ENCODE measurements at places on chromosomes 2 and 18.

- DNase-seq, result no peak
Observed at GRCh38 chr2:120403676-120404075, 57.7 kb downstream of the INHBB start.

GRCh38 chr18:79504034-79504433 lies 108.3 kb downstream of the NFATC1 start:
- no peak for DNase-seq

DNA sequence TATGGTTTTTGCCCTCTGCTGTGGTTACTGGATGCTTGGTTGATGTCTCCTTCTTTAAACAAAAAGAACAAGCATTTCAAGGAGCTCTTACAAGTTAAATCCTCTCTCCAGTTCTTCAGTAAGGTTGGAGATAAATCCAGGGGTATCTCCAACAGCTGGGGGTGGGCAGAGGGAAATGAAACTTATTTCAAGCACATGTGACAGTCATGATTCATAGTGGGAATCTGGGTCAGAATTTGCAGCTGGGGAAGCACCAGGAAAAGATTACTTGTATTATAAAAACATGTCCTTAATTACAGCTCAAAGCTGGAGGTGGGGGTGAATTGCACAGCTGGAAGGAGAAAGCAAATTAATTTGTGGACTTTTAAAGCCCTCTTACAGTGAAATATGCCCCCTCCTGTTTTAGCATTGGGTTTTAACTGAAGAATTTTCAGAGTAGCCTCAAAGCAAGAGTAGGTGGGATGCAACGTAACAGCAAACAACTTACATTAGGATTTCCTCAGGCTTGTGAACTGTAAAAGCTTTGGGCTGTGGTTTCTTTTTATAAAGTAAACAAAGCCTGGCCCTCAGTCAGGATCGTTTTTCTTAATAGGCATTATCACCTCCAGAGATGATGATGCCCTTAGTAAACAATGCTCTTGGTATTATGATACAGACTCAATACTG lies 596.4 kb downstream of the NYAP2 start:
- no peak for DNase-seq

- DNase-seq, result no peak
Observed at GRCh38 chr2:230723363-230723762, 10.7 kb downstream of the CAB39 start.

GRCh38 chr18:25282282-25282681 lies 69.7 kb downstream of the ZNF521 start:
- DNase-seq, result no peak

DNA sequence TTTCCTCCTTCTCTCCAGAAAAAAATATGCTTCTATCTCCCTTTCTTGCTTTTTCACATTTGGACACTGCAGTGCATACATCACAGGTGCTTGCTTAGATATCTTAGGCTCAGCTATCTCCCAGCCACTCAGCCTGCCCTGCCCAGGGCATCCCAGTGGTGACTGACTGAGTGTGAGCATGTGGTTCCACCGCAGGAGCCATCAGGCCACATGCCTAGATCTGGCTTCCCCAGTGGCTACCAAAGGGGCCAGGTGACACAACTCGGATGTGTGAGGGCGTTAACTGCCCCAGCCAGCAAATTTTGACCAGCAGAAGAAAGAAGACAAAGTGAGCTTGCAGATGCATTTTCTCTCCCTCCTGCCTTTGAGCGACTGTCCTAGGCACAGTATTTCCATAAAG lies 25.5 kb downstream of the SP5 start:
- DNase-seq, result no peak

GRCh38 chr2:174181368-174181767 lies 67.0 kb downstream of the OLA1 start:
- no peak for DNase-seq

Data from activated CD4-positive, alpha-beta T cell treated with anti-CD3 and anti-CD28 coated beads for 1 hour (primary cell).